ENCODE measurements at places on chromosomes 7 and 10.
A peak's percentile ranks its signal among the peaks of the same experiment; 100 is the strongest.

GRCh38 chr7:50650057-50650664 lies 85.0 kb upstream of the DDC start:
- no peak overlapping the region for H3K4me3 ChIP-seq
- H3K4me1 ChIP-seq: peaks cover 6% of the 10 kb centered on the region
- no peaks in the 10 kb centered on the region for H3K27me3 ChIP-seq
- no peak for DNase-seq
- H3K27ac ChIP-seq: no peak overlapping the region
- H3K36me3 ChIP-seq: no peaks in the 10 kb centered on the region

DNA sequence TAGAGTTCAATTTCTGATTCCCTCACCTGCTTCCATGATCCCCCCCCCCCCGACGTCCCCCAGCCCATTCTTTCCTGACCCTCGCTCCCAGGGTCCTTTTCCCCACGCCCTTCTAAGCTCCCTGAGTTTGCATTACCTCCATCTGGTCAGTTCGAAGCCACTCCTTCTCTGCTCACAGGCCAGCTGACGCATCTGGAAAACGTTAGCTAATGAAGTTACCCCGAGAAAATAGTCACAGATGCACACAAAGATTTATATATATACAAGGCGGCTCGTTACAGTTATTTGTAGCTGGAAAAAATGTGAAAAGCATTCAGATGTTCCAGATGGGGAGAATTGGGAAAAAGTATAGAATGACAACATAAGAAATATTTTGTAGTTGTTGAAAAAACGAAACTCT lies 630.0 kb upstream of the FOXK1 start:
- peak; percentile 49 for DNase-seq
- H3K27ac ChIP-seq: no peak overlapping the region
- no peaks in the 10 kb centered on the region for H3K4me1 ChIP-seq
- H3K36me3 ChIP-seq: no peaks in the 10 kb centered on the region
- no peak overlapping the region for H3K4me3 ChIP-seq
- no peaks in the 10 kb centered on the region for H3K27me3 ChIP-seq

DNA sequence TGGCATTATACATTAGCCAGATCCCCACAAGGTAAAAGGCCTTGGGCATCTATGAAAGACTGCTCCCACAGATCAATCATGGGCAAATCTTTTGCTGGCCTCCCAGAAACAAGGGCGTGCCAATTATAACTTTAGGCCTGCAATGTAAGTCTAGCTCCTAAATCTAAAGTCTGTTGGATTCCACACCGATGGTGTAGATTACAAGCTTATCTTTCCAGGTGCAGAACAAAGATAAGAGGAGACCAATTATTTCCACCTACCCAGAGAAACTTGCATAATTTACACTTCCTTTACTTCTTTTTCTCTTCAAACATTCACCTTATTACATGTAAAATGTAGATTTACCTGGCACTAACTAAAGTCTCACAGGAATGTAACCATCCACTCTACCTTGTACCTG lies 713.1 kb downstream of the SUGCT start:
- no peaks in the 10 kb centered on the region for H3K4me1 ChIP-seq
- no peaks in the 10 kb centered on the region for H3K27me3 ChIP-seq
- H3K27ac ChIP-seq: no peak overlapping the region
- DNase-seq: no peak

- no peaks in the 10 kb centered on the region for H3K36me3 ChIP-seq
- DNase-seq: peak; percentile 9
- no peak overlapping the region for H3K27ac ChIP-seq
- no peaks in the 10 kb centered on the region for H3K27me3 ChIP-seq
Measured at GRCh38 chr7:371779-372545, 82.0 kb downstream of the FOXL3 start.

GRCh38 chr10:33800545-33800944 lies 466.1 kb upstream of the NRP1 start:
- H3K27ac ChIP-seq: no peak overlapping the region
- H3K27me3 ChIP-seq: no peaks in the 10 kb centered on the region
- H3K36me3 ChIP-seq: no peaks in the 10 kb centered on the region
- H3K4me3 ChIP-seq: no peak overlapping the region
- DNase-seq: no peak

- DNase-seq: no peak
- no peak overlapping the region for H3K27ac ChIP-seq
- H3K27me3 ChIP-seq: no peaks in the 10 kb centered on the region
- no peak overlapping the region for H3K4me3 ChIP-seq
- H3K36me3 ChIP-seq: no peaks in the 10 kb centered on the region
- no peaks in the 10 kb centered on the region for H3K4me1 ChIP-seq
Measured at GRCh38 chr10:11480687-11481086, 130.8 kb downstream of the USP6NL start.

- no peaks in the 10 kb centered on the region for H3K36me3 ChIP-seq
- no peak for DNase-seq
- H3K27me3 ChIP-seq: no peaks in the 10 kb centered on the region
- H3K4me3 ChIP-seq: peak overlapping the region; percentile 51
Measured at GRCh38 chr7:158976468-158976848, 120.1 kb downstream of the DYNC2I1 start.

DNA sequence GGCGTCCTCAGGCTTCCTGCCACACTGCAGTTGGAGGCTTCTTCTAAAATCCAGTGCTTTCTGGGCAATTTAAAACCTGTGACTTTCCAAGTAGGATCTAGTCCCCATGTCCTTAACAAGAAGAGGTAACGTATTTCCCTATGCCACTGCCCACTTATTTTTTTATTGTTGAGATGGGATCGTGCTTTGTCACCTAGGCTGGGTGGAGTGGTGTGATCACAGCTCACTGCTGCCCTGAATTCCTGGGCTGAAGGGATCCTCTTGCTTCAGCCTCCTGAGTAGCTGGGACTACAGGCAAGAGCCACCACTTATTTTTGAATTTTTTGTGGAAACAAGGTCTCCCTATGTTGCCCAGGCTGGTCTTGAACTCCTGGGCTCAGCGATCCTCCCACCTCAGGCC lies 63.4 kb downstream of the DAGLB start:
- no peak overlapping the region for H3K4me3 ChIP-seq
- no peak for DNase-seq
- H3K4me1 ChIP-seq: peaks cover 12% of the 10 kb centered on the region
- peak overlapping the region; percentile 12 for H3K27ac ChIP-seq

GRCh38 chr10:58666024-58666423 lies 153.4 kb downstream of the BICC1 start:
- H3K36me3 ChIP-seq: no peaks in the 10 kb centered on the region
- DNase-seq: no peak
- no peak overlapping the region for H3K27ac ChIP-seq

DNA sequence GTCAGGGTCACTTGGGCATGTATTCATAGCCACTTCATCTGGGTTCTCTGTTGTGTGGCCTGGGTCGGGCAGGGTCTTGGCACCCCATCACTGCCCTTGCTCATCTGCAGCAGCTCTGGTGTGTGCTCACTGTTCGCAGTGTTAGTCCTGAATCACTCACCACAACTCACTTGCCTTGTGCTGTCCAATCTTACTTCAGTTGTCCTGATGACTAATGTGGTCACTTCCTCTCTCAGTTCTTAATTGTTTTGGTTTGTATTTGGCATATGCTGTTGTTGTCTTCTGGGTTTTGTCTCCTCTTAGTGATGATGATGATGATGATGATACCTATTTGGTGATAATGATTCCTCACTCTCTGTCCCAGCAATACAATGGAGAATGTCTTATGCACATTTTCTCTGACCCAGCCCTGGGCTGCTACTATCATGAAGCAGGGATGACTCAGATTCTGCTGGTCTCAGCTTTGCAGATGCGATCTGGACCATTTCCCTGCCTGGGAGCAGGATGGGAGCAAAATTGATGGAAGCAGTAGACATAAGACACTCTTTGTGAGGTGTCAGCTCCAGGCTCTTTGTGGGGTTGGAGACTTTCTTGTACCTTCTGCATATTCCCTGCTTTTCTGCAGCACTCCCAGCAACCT lies 17.0 kb downstream of the ADRA2A start:
- DNase-seq: no peak
- no peak overlapping the region for H3K4me3 ChIP-seq
- H3K27ac ChIP-seq: no peak overlapping the region
- H3K27me3 ChIP-seq: no peaks in the 10 kb centered on the region
- no peaks in the 10 kb centered on the region for H3K36me3 ChIP-seq
- H3K4me1 ChIP-seq: no peaks in the 10 kb centered on the region

DNA sequence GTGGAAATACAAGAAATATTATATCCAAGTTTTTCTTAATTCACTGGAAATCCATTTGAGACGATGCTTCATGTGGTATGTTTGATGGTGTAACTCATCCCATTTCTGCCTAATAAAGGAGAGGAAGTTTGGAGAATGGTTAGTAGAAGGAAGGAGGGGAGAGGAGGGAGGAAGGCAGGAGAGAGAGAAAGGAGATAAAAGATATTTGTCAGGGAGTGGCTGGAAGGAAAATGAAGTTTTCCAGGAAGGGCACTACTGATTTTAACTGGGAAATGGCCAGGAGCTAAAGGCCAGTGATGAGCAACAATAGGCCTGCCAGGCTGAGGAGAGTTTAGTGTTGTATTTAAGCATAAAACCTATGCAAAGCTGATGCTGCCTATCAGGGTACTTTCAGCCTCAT lies 182.0 kb downstream of the STK31 start:
- DNase-seq: no peak
- no peaks in the 10 kb centered on the region for H3K27me3 ChIP-seq
- H3K4me1 ChIP-seq: no peaks in the 10 kb centered on the region
- H3K27ac ChIP-seq: no peak overlapping the region
- no peaks in the 10 kb centered on the region for H3K36me3 ChIP-seq
- H3K4me3 ChIP-seq: no peak overlapping the region

DNA sequence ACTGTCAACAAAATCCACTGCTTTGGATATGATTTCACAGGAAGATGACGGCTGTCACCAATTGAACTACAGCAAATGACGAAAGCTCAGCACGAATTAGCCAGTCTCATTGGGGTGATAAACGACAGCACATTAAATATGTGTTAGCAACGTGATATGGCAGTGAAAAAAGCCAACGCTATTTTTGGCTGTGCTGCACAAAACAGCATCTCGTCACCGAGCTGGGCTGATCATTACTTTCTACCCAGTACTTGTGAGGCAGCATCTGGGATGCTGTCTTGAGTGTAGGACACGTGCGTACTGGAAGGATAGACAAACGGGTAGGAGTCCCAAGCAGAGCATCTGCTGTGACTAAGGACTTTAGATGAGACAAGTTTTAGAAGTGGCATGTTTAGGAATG lies 138.3 kb downstream of the EXOC4 start:
- no peak for DNase-seq
- H3K36me3 ChIP-seq: no peaks in the 10 kb centered on the region
- H3K4me3 ChIP-seq: no peak overlapping the region
- no peaks in the 10 kb centered on the region for H3K4me1 ChIP-seq
- H3K27ac ChIP-seq: no peak overlapping the region

DNA sequence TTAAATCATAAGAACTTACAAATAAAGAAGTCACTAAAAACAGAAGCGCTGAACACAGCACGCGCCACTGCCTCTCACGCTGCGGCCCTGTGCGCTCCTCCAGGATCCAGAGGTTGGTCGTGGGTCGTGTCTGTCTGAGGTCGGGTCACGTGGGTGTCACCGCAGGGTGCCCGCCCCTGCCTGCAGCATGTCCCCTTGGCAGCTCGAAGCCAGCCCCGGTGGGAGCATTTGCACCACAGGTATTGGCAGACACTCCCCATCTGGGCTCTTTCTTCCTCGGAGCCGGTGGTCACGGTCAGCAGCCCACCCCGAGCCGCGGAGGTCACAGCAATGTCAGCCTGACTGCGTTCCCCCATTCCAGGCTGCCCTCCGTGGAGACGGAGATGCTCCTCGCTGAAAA lies 88.6 kb downstream of the PDGFA start:
- no peak for DNase-seq
- no peaks in the 10 kb centered on the region for H3K4me1 ChIP-seq
- no peaks in the 10 kb centered on the region for H3K36me3 ChIP-seq
- no peak overlapping the region for H3K4me3 ChIP-seq
- peaks cover 2% of the 10 kb centered on the region for H3K27me3 ChIP-seq

- H3K27me3 ChIP-seq: no peaks in the 10 kb centered on the region
- peaks cover 63% of the 10 kb centered on the region for H3K4me1 ChIP-seq
- DNase-seq: no peak
- H3K36me3 ChIP-seq: peaks cover 18% of the 10 kb centered on the region
- no peak overlapping the region for H3K4me3 ChIP-seq
Measured at GRCh38 chr10:79142522-79143309, 74.0 kb downstream of the ZMIZ1 start.

DNA sequence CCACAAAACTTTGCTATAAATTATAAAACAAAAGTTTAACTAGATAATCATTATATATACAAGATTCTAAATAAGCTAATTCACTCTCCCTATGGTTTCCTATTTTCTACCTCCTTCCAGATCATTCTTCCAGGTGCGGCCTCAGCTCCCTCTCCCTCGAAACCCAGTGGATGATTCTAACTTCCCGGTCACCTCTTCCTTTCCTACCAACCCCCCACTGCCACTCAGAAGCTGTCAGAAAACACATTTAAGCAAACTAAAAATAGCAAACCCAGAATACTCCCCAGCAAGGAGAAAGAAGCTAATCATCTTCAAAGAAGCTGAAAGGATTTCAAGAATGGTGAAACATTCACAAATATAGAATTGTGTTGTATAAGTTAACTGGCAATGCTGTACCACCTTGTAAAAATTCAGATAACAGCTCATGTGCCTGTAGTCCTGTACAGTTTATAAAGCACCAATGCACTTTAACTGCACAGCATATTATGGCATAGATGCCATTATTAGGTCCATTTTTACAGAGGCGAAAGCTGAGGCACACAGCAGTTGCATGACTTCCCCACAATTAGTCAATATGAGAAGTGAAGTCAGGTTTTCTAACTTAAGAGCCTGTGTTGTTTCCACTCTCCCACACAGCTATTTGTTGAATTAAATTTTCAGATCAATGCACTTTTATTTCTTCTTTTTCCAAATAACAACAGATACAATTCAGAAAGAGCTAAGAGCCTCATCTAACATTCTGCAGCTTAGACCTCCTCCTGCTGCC lies 13.7 kb upstream of the DNTT start:
- no peaks in the 10 kb centered on the region for H3K36me3 ChIP-seq
- no peaks in the 10 kb centered on the region for H3K27me3 ChIP-seq
- peaks cover 20% of the 10 kb centered on the region for H3K4me1 ChIP-seq

DNA sequence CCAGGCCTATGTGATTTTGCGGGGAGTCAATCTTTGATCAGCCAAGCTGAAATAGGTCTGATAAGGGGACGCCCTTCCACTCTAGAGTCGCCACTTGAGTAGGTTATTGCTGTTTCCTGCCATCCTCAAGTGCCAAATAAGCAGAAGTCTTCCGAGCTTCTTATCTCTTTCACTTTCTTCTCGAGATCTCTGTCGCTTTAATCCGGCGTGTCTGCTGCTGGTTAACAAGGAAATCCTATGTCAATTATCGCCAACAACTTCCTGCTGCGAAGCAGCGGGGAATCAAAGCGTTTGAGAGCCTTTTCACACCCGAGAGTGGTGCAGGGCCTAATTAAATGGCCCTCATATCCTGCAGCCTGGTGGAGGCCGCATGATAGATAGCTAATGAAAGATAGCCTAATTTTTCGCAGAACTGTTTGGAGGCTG lies 215.9 kb downstream of the RAB11FIP2 start:
- no peaks in the 10 kb centered on the region for H3K36me3 ChIP-seq
- H3K4me3 ChIP-seq: no peak overlapping the region
- H3K27me3 ChIP-seq: no peaks in the 10 kb centered on the region
- no peak overlapping the region for H3K27ac ChIP-seq
